ENCODE measurements at places on chromosomes 16 and 17. TPM values are rescaled to one million over a fixed set of nuclear protein-coding genes. Genes with fewer than 3 reads are reported as not detected.

GRCh38 chr17:41492771-41493170 is 3.1 kb upstream of the KRT36 start:
- peak; percentile 74 for DNase-seq

CCL17 gene
- not detected for total RNA-seq

ZNF319 gene
- 1.7 TPM for total RNA-seq

- DNase-seq, result peak; percentile 17
Measured at GRCh38 chr16:55225972-55226542, 97.9 kb upstream of the IRX6 start.
